ENCODE measurements at places on chromosomes 5 and 9. TPM values are rescaled to one million over a fixed set of nuclear protein-coding genes. Genes with fewer than 3 reads are reported as not detected.

GRCh38 chr5:168818558-168818957 lies 239.4 kb upstream of the PANK3 start:
- DNase-seq = no peak

GRCh38 chr5:117242028-117242427 lies 667.4 kb upstream of the SEMA6A start:
- DNase-seq = no peak

- DNase-seq = no peak
Observed at GRCh38 chr9:98563988-98564387, 144.7 kb downstream of the GABBR2 start.

DNA sequence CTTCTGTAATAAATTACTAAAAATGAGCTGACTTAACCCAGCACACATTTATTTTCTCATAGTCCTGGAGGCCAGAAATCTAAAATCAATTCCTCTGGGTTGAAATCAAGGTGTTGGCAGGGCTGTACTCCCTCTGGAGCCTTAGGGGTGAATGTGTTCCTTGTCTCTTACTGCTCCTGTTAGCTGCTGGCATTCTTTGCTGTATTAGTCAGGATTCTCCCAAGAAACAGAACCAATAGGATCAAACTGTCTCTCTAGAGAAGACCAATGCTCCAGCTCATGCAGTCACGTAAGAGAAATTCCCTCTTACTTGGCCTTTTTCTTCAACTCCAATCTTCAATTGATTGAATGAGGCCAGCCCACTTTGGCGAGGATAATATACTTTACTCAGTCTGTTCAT lies 15.3 kb upstream of the CD180 start:
- DNase-seq = no peak

- DNase-seq = no peak
Observed at GRCh38 chr5:96433066-96433447, at the start of gene PCSK1. Gene PCSK1 (minus strand): TSS chr5:96433248. CDS start chr5:96433042, 206 bp downstream.

DNA sequence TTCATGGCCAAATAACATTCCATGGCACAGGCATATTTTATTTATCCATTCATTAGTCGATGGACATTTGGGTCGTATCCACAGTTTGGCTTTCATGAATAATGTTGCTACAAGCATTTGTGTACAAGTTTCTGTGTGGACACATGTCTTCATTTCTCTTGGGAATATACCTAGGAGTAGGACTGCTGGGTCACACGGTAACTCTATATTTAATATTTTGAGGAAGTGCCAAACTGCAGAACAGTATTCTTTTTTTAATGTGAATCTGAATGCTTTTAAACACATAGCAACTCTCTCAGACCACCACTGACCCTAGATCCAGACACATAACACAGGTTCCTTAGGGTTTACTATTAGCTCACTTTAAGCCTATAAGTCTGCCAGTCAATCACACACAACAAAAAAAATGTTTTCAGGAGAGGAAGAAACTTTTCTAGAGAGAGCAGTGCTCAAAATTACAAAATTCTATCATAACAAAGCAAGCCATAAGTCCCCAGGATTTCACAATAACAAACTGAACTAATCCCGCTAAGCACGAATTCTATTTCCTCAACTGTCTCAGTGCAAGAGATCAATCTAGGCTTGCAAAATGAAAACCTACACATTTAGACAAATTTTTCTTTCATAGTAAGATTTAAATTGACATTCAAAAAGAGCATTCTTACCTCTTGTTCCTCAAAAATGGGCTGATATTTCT lies 41.8 kb upstream of the GABBR2 start:
- no peak for DNase-seq

DNA sequence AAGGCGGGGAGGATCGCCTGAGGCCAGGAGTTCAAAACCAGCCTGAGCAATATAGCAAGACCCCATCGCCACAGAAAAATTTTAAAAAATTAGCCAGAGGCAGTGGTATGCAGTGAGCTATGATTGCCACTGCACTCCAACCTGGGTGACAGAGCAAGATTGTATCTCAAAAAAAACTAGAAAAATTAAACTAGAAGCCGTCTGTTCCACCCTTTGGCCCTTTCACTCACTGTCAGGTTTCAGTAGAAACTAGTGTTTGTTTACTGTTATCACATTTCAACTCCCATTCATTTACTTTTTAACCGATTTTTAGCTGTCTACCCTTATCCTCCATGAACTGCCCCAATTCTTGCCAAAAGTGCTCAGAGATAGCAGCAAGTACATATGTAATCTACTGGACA lies 8.3 kb downstream of the UGCG start:
- DNase-seq = no peak

- no peak for DNase-seq
Observed at GRCh38 chr5:107470295-107470582, 200.5 kb downstream of the EFNA5 start.

DNA sequence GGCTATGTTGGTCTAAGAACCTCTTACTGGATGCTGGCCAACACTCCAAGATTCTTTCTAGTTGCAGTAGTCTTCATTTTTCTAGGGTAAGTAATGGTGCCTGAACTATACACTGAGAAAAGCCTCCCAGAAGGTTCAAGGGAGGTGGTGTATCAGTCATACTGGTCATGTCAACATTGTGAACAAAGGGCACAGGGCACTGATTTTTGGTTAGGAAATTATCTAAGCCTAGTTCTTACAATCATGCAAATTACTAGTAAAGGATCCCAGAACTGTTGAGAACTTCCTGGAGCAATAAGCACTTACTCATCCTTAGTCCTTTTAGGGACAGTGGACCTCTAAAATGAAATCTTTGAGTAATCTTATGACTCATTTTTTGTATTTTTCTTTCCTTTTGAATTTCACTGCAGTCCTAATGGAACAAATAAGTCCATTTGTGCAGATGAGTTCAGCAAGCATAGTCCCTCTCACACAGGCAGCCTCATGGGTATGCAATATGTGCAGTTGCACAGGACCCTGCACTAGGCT lies 21.1 kb upstream of the CDC42SE2 start:
- peak; percentile 28 for DNase-seq

GRCh38 chr5:72818866-72819534 lies 2.5 kb downstream of the TNPO1 start:
- peak; percentile 52 for DNase-seq

DNA sequence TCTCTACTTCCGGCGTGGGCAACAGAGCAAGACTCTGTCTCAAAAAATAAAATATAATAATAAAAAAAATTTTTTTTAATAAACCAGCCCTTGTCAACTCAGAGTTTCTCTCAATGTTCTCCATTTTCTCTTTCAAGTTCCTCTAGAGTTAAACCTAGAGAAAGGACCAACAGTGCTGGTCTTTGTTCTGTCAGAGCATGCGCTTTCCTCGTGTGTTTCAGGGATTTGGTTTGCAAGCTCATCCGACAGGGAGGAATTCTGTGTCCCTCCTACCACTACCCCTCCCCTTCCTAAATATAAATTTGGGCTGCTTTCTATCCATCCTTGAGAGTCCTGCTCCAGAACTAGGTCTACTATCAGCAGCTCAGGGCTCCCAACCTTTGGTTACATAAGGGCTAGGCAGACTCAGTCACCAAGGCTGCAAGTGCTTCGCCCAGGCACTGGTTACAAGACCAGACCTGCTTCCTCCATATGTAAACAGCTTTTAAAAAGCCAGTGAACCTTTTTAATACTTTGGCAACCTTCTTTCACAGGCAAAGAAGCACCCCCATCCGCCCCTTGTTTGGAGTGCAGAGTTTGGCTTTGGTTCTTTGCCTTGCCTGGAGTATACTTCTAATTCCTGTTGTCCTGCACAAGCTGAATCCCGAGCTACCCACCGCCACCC lies 13.5 kb downstream of the SETX start:
- DNase-seq = no peak

DNA sequence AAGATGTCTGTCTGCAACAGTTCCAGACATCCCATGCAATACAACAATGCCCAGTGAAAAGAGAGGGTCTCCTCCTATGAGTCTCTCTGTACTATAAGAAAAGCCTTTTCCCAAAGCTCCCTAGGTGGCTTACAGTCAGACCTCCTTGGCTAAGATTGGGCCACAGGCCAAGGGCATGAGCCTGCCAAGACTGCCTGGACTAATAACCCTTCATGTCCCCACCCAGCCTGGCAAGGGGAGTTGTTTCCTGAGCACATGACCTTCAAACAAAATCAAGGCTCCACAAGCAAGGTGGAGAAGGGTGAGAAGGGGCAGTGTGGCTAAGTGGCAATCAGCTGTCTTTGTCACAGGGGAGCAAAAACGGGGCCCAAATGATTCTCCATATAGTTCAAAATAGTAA lies 75.6 kb upstream of the ZSWIM6 start:
- peak; percentile 24 for DNase-seq

DNA sequence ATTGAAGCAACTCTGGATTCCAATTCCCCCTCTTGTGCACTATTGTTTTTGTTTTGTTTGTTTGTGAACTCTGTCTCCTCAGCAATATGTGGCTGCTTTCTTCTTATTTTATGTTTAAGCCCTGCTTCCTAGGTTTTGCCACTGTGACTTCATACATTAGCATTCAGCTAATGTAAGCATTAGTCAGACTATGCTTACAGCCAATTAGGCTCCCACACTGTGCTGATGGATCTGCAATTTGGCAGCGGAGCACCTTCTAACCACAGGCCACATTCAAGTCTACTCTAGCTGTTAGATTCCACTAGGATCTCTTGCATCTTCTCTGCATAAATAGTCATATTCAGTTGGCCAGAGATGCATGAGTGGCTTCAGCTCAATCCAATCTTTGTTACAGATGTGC lies 9.6 kb upstream of the BICD2 start:
- no peak for DNase-seq

- no peak for DNase-seq
Observed at GRCh38 chr9:114210136-114210535, 54.8 kb downstream of the COL27A1 start.

GRCh38 chr5:129367883-129368282 lies 92.2 kb upstream of the ADAMTS19 start:
- no peak for DNase-seq

DNA sequence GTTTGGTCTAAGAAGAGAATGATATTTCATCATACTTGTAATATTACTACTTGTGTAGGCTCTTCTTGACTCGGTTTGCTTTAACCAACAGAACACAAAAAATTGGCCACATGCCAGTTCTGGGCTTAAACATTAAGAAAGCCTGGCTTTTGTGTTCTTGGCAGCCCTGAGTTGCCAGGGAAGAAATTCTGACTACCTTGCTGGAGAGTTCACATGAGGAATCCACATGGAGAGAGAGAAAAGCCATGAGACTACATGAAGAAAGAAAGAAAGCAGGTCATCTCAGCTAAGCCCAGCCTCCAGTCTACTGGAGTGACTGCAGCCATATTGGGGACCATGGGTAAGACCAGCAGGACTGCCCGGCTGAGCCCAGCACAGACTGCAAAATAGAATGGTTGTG lies 524.8 kb downstream of the RAB3C start:
- no peak for DNase-seq

DNA sequence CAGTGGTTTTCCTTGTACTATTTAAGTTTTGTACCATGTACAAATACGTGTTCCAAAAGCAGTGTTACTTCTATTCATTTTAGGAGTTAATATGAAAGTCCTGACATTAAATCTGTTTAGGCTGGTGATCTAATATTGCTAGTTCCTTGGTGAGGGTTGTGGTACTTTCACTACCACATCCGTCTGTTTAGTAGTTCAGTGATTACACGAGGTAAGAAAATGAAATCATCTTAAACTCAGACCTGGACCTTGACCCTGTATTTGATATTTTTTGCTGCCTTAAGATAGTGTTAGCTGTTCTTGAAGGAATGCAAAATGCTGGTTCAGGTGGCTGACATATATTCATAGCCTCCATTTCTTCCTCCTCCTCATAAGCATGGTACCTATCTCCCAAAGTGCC lies 50.3 kb downstream of the MTAP start:
- no peak for DNase-seq

- no peak for DNase-seq
Observed at GRCh38 chr9:107054146-107054545, 191.2 kb downstream of the ZNF462 start.

- DNase-seq = no peak
Observed at GRCh38 chr9:71515626-71516025, 252.7 kb downstream of the CEMIP2 start.

DNA sequence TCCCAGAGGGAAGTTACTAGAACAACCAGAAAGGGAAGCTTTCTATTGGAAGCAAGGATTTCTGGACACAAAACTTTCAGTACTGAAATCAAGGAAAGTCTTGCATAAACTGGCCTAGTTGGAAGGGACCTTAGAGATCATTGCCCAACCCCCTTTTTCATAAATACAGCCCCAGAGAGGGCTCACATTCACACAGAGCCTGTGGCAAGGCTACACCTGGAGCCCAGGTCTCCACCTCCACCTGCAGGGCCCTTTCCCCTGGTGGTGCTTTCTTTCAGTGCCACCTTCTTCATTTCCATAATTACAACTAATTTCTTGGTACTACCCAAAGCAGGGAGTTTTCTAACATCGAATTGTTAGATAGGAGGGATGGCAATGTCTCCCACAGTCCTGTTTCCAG lies 85.7 kb downstream of the ADRB2 start:
- DNase-seq = no peak

DNA sequence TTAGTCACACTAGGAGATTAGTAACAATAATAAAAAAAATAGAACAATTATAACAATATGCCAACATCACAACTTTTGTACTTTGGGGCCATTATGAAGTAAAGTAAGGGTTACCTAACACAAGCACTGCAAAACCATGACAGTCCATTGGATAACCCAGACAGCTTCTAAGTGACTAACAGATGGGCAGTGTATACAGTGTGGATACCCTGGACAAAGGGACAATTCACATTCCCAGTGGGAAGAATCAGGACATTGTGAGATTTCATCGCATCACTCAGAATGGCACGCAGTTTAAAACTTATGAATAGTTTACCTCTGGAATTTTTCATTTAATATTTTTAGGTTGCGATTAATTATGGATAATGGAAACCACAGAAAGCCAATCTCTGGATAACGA lies 45.6 kb upstream of the JADE2 start:
- no peak for DNase-seq

GRCh38 chr5:41843456-41844370 lies 26.5 kb downstream of the OXCT1 start:
- DNase-seq = peak; percentile 61

Gene CCDC192
- total RNA-seq = not detected

Gene C5orf63
- 1.2 TPM for total RNA-seq

Gene FAT2
- total RNA-seq = not detected

Gene JAKMIP2
- total RNA-seq = not detected

Gene NOXA1
- 1.3 TPM for total RNA-seq

Gene FAXDC2
- 5.0 TPM for total RNA-seq

Gene FBP1
- total RNA-seq = 0.64 TPM

Gene RPP25L
- 17.7 TPM for total RNA-seq

Gene PNPLA7
- total RNA-seq = 1.1 TPM
